Islet precursor cell (in vitro differentiated cells): ENCODE measurements at places on chromosomes 2 and 18.

DNA sequence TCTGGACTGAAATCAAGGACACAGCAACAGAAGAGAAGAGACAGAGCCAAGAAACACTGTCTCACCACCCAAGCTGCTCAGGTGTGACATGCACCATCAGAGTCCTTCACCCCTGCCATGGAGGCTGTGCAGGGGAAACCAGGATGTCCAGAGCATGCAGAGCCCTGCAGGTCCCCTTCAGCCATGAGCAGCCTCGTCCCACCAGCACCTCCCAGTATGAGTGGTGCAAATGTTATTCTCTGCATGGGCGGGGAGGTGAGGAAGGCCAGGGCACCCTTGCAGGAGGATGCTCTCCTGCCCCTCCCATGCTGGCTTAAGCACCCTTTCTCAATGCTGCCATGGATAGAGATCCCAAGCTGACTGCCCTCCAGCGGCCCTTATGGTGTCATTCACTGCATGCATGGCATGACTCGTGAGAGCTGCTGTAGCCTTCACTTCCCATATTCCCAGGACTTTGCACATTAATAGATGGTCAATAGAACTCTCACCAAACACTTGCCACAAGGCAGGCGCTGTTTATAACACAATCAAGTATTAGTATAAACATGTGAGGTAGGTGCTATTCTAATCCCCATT is 171.0 kb downstream of the ANAPC1 start:
- DNase-seq = peak; percentile 23

DNA sequence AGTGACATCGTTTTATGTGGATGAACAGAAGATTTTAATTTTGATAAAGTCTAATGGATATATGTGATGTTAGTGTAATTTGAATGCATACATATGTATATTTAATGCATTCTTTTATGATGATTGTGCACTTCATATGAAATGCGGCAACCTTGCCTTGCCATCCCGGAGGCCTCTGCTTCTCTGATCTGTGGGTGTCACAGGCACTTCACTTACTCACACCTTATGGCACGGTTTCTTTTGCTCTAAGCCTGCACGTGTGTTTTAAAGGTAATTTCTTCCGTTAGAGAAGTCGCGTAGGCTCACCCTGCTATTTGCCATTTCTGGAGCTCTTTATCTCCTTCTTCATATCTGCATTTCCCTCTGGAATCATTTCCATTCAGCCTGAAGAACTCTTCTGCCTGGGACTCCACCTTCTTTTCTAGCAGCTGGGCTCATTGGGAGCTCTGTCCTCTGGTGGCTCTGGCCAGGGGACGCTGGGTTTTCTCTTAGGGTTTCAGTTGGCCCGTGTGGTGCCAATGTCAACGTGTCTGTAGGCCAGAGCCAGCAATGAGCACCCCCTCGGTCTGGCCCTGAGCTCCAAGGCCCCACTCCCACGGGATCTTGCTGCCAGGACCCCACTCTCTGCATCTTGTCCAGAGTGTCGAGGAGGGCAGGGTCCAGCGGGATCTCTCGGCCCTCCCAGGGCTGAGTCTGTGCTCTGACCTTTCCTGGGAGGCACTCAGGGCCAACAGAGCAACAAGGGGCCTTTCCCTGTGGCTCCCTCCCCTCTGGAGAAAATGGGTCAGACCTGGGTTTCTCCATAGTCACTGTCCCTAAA is 97.3 kb downstream of the RTP5 start:
- no peak for DNase-seq

- no peak for DNase-seq
Observed at GRCh38 chr18:9095297-9096006, 7.0 kb upstream of the NDUFV2 start.

DNA sequence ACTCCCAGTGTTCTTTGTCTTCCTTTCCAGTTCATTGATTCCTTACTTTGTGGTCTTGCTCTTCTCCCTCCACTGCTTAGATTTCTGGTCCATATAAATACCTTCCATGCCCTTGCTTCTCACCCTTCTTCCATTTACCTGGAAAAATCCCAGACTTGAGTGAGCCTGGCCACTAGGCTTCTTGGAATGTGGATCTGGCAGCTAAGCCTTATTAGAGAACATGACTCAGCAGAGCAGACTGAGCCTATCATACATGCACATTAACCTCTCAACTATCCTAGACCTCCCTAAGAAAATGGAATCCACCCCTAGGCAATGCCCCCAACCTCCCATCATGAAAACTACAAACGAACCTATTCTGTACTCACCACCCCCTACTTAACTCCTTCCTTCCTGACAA is 127.7 kb downstream of the RHBDD1 start:
- peak; percentile 97 for DNase-seq

DNA sequence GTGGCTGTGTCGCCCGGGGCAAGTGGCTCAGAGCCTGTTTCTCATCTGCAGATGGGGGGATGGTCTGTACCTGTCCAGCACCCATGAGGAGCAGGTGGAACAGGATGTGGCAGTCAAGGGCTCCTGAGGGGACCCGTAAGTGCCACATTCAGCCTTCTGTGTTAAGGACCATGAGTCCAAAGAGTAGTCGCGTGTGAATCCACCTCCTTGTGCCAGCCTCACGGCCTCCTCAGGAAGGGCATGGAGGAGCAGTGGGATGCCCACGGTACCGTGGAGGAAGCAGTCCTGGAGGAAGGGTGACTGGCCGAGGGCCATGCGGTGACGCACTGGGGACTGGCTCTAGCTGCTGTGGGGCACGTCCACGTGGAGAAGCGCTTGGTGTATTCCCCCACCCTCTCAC is 61.1 kb downstream of the ODC1 start:
- DNase-seq = no peak

- DNase-seq = no peak
Observed at GRCh38 chr2:219823574-219823973, 196.1 kb downstream of the SLC4A3 start.

DNA sequence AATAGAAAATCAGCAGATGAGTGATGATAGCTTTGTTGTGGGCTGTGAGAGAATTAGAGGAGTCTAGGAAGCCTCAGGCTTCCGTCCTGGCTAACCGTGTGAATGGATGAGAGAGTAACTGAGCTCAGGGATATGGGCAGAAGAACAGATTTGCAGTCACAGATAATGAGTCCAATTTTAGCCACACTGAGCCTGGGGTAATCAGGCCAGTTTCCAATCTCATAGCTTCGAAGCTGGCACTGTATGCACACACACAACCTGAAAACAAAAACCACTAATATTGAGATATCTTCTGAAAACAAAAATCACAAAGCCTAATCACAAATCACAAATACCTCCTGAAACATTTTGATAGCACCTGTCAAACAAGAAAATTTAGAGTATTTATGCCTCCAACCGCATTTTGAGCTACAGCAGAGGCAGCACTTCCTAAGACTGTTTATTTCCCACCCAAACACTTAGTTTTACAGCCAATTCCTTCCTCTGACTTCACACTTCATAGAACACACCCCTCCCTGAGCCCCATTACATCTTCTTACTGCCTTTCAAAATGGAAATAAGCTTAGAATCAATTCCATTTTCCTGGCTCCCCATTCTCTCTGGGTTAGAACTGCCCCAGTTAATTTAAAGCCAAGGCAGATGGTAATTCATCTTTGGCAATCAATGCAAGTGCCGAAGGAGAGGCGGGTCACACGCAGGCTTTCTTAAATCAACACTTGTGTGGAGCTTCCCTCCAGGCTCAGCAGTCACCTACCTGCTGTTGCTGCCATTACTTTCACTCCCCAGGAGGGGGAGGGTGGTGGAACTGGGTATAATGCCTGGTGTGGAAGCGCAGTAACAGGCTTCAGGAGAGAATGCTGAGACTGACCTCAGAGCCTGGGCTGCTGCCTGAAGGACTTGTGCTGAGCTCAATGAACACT is 18.9 kb downstream of the TTR start:
- DNase-seq = peak; percentile 87

- no peak for DNase-seq
Observed at GRCh38 chr2:98727369-98728087, 3.4 kb downstream of the MGAT4A start.

- DNase-seq = no peak
Observed at GRCh38 chr2:24917086-24917485, 3.0 kb downstream of the ADCY3 start.

DNA sequence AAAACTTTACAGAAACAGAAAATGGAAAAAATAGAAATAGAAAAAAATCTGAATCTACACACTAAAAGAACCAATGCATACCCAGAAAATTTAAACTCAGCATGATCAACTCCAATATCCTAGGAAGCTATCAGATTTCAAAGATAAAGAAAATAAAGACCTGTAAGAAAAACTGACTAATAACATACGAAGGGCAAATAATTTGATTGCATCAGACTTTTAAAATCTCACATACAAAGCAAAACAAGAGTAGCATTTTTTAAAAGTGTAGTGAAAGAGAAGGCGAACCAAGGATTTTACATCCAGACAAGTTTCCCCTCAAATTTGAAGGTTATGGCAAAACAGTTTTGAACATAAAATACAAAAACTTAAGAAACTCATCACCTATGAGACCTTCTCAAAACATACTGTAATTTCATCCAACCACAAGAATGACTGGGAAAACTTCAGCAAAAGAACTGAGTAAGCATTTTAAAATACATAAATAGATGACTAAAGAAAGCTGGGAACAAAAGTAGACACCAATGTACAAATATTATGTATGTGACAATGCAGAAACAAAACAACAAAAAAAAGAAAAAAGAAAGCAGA is 54.8 kb downstream of the NBAS start:
- DNase-seq = no peak

- DNase-seq = no peak
Observed at GRCh38 chr2:159475793-159476192, 140.6 kb downstream of the BAZ2B start.

DNA sequence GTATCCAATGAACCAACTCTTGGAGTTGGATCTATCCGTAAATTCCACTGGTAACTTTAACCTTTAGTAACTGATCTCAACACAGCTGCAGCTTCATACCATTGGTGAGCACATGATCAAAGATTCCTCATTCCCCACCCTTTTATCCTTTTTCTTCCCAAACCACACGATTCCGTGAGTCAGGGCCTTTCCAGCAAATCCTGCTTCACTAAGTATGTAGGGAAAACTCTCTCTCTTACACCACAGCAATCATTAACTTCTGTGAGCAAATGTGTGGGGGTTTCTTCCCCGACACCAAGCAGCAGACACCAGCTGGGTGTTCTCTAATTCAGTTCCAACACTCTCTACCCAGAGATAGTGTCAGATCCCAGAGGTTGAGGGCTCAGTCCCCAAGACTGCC is 23.5 kb downstream of the ELP2 start:
- DNase-seq = no peak

DNA sequence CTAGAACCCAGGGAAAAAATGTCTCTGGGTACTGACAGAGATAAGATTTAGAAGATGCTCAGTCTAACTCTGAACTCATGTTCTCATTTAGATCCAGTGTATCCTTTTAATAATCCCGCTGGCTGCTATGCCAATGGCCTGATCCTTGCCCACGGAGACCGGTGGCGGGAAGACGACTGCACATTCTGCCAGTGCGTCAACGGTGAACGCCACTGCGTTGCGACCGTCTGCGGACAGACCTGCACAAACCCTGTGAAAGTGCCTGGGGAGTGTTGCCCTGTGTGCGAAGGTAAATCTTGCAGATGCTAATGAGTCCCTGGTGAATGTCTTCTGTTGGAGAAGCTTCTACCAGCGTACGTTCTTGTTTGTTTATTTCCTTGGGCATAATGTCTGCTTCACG is 118.6 kb downstream of the FEZ2 start:
- no peak for DNase-seq

- DNase-seq = no peak
Observed at GRCh38 chr2:25255745-25256487, 85.8 kb downstream of the DNMT3A start.

DNA sequence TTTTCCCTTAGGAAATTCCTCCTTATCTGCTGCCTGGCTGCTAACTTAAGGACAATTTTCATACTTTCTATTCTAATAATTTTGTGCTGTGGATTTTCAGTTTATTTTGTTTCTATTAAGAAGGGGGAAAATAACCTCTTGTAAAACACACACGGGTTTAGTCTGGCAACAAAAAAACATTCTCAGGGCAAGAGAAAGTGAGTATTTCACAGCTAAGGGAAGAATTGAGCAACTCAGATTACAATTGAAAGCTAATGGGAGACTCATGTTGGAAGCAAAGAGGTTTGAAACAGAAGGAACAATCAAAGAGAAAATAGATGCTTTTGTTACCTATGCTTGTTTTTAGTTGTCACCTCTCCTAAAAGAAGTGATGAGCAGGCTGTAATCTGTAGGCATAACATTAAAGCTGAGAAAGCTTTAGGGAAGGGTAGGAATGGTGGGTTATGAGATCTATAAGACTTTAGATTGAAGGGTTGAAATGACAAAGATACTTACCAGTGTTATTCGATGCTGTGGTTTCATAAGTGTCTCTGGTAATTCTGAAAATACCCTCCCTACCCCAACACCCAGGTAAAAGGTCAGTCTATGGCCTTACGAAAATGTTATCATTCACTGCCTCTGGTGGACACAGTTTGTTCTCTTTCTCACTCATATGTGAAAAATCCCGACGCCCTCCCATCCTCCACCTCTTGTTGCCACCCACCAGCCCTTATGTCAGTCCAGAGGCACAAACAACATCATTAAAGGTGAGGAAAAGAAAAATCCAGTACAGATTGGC is 510.9 kb downstream of the TXNL1 start:
- no peak for DNase-seq

DNA sequence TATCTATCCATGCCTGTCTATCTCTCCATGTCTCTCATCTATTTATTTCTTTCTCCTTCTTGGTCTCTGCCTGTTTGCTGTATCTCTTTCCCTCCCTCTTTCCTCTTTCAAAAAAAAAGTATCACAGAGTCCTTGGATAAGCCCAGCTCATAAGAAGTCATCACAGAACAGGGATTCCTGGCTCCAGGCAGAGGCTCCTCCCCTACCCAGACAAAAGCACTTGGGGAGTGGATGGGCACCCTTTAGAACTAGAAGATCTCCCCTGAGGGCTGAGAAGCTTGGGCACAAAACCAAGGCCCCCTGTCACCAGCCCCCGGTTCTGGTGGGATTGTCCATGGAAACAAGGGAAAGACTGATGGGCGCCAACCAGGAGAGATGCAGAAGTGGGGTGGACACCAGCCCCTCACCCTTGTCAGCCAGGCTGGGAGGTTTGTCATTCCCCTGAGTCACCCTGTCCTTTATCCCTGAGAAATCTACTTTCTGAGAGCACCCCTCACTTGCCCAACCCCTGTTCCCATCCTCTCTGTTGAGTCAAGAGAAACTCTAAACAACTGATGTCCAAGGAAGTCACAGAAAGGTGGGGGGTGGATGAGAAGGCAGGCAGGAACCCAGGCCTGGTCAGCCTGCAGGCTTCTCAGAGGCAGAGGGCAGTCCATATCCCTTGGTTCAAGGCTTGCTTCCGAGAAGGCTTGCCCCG is 127.1 kb downstream of the TNS1 start:
- DNase-seq = no peak

GRCh38 chr2:71706836-71707235 is 253.5 kb downstream of the DYSF start:
- DNase-seq = no peak

- DNase-seq = peak; percentile 82
Observed at GRCh38 chr18:34801774-34802173, 91.7 kb downstream of the DTNA start.

DNA sequence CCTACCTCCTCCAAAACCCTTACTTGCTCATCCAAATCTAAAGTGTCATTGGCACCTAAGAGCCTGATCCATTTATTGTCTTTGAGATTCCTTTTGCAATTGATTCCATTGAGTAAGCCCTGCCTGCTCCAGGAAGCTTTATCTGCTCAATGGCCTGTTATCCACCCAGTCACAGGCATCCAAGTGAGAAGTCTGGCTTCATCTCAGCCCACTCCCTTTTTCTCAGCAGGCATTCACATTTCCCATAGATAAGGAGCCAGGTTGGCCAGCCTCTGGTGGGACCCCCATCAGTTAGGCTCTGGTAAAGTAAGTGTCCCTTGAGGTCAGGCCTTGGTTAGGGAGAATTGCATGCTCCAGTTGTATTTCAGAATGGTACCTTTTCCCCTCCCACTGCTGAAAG is 396.2 kb upstream of the ST6GAL2 start:
- DNase-seq = no peak
